Stimulated activated CD4-positive, alpha-beta T cell treated with anti-CD3 and anti-CD28 coated beads, Interleukin-15, amount 100 ng/mL, for 24 hours (primary cell): ENCODE measurements at places on chromosomes 11 and 22.

DNA sequence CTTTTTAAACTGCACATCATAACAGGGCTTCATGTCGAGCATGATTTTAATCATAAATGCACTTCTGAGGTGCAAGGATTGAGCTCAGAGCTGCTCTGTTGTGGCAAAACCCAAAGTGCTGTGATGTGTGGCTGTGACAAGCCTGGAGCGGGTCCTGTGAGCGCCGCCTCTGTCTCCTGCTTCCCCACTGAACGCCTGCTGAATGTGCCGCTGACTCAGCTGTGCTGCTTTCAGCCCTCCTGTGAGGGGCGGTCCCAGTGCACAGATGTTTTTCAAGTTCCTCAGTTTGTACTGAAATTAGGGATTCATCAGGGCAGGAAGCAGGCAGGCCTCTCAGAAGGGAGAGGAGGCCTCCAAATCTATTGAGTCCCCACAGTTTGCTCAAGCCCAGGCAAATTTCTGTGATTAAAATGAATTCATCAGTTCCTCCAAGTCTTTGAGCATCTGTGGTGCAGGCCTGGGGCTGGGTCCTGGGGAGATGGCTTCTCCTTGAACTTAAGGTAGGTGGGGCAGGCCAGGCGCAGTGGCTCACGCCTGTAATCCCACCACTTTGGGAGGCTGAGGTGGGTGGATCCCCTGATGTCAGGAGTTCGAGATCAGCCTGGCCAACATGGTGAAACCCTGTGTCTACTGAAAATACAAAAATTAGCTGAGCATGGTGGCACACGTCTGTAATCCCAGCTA lies 3.0 kb upstream of the GTSE1 start:
- DNase-seq: peak; percentile 23

DNA sequence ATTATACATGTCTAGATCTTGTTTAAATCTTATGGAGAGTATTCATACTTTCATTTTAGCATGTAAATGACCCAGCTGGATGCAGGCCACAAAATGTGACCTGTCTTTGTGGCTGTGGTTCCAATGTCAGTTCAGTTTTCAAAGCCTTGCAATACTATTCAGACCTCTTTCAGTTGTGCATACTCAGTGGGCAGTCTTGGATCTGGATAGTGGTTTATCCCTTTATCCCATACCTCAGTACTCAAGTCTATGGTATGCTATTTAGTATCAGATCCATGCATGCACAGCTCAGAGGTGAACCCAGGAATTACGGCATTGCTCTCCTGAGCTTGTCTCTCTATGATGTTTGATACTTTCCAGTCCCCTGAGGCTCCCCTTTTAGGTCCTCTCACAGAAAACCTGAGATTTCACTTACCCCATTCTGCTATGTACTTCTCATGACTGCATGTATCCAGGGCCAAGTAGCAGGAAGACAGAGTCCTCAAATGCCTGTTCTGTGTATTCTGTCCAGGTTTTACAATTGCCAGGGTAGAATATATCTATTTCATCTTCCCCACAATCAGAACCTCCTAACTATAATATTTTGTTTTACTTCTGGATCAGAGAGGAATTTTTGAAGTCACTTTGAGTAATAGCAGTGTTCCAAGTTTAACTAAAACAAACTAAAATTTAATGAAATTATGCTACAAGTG lies 6.9 kb upstream of the P4HA3 start:
- DNase-seq: no peak

- peak; percentile 12 for DNase-seq
Observed at GRCh38 chr11:102361086-102362031, 14.3 kb downstream of the BIRC2 start.

- DNase-seq: peak; percentile 57
Observed at GRCh38 chr11:35177370-35177769, 38.4 kb downstream of the CD44 start.

GRCh38 chr11:95586661-95587060 lies 202.9 kb downstream of the FAM76B start:
- no peak for DNase-seq

- DNase-seq: no peak
Observed at GRCh38 chr11:65503949-65504673, 5.3 kb downstream of the MALAT1 start.

DNA sequence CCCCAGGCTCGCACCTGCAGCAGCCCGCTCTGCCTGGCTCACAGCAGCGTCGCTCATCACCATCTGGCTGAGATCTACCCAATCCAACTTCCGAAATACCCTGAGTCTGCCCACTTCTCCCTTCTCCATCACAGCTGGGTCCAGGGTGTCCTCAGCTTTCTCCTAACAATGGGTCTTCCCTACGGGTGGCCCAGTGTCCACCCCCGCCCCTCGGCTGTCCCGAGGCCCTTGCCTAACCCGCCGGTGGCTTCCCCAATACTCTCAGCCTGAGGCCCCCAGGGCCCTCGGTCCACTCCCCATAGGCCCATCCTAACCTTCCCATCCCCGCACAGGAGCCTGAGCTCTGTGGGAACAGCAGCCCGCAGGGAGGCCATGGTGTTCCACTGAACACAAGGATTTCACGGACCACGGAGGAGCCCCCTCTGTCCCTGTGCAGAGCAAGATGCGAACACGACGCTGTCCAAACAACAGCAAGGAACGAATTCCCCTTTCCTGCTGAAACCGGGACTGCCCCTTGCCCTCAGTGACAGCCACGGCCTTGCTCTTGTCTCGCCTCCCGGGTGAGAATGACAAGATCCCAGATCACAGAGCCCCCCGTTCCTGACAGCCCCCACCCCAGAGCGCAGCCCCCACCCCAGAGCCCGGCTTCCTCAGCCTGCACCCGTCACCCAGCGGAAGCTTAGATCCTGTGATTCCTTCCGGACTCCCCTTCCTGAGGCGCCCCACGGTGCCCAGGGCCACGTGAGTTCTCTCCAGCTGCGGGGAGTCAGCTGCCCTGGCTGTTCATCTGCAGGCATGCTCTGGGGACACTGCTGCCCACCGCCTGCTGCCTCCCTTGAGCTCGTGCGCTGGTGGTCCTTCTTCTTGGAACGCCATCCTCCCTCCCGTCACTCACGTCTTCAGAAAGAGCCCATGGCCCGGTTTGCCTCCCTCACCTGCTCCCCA lies 48.8 kb upstream of the CARS1 start:
- DNase-seq: no peak

DNA sequence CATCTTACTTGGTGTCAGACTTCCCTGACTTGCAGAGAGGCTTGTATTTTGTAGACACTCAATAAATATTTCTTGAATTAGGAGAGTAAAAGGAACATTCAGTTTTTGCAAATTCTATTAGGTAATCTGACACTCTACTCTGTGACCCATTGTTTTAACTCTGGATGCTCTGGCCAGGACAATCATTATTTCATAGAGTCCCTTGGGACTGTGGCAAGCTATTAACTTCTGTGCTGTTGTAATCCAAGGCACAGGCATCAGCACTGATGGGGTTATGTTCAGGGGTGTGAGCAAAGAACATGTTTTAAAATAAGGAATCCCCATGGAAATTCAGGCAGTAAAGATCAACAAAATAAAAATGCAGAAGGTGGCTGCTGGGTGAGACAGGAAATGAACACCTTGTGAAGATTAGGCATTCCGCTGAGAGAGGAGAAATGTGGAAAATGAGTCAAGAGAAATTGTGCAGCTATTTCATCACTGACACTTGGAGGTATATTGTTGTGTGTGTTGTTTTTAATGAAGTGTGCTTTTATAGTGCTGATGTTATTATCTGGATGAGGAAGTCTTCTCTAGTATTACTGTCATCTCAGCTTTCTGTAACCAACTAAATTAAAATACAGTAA lies 175.2 kb downstream of the WNT11 start:
- no peak for DNase-seq

- peak; percentile 33 for DNase-seq
Observed at GRCh38 chr11:110463153-110463552, 33.4 kb downstream of the FDX1 start.

GRCh38 chr22:23549198-23549595 lies 30.9 kb downstream of the IGLL1 start:
- DNase-seq: no peak

DNA sequence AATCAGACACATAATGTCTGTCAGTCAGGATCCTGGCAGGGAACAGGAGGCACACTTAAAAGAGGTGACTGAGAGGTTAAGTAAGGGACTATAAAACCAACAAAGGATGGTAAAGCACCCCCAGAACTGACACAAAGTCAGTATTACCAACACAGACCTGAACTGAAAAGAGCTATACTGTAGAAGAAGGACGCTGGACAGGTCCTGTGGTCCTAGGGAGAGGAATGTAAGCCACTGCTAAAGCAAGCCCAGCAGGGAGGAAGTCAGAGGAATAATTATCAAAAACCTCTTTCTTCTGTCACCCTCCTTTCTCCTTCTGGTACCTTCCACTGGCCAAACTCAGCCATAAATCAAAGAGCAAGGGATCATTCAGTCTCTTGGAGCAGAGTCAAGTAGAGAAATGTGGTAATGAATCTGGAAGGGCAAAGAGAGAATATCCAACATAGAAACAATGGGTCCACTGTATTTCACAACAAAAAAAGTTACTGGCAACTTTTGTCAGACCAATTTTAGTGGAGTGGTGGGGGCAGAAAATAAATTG lies 33.4 kb upstream of the ANGPTL5 start:
- DNase-seq: no peak

- DNase-seq: no peak
Observed at GRCh38 chr22:43411040-43411868, 560 bp upstream of the MPPED1 start.

- no peak for DNase-seq
Observed at GRCh38 chr22:23892130-23892529, 2.1 kb upstream of the MIF start.

DNA sequence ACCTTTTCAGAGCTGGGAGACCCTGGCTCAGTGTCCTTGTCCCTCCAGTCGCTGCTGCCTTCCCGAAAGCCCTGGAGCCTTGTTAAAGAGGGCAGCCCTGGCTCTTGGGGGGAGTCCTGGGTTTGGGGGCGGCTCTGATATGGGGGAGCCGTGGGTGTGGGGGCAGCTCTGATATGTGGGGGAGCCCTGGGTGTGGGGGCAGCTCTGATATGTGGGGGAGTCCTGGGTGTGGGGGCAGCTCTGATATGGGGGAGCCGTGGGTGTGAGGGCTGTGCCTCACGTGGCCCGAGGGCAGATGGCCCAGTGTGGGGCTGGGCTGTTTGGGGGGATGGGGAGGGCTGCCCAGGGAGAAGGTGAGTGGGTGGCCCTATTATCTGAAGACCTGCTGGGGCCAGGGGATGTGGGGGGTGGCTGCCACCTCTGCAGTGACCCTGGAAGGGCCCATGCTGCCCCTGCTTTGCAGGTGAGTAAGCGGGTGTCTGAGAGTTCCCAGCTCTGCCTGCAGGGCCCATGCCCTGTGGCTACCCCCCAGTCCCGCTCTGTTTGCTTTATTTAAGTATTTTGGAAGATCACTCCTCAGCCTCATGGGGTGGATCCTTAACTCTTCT lies 30.9 kb upstream of the GRAMD4 start:
- DNase-seq: no peak
